Left colon (tissue), 2 donors: ENCODE measurements at places on chromosomes 3 and 15. TPM values are rescaled to one million over a fixed set of nuclear protein-coding genes. Genes with fewer than 3 reads are reported as not detected.

Gene C3orf85
- total RNA-seq: 31.9 TPM

- DNase-seq: no peak
Measured at GRCh38 chr15:83248151-83249029, 36.1 kb downstream of the BNC1 start.

GRCh38 chr3:195075199-195075940, 195.6 kb downstream of the XXYLT1 start:
- DNase-seq: peak; percentile 3

DNA sequence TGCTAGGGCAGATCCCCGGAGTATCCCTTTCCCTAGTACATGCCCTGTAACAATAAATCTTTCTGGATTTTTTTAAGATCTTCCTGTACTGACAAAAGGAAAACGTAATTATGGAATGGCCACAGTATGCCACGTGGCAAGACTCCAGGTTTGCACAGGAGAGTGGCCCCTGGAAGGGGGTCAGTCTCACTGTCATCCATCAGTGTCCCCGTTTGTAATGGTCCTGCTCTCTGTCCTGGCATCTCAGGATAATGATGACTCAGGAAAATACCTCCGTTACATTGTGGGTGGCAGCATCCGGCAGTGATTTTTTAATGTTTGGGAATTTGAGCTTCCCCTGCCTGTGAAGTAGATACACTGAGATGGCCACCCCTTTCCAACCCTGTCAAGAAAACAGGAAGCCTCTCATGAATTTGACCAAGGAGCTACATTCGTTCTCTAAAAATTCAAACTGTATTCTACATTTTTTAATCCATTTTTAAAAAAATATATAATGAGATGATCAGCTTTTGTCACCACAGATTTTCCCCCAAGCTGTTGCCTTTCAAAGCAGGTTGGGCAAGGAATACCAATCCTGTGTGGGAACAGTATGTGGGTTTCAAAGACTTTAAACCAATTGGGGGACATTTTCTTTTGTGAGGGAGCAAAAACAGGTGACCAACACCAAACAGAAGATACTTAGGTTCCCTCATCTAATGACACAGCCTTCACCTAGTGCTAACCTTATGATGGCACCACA, 110.4 kb downstream of the C3orf70 start:
- no peak for DNase-seq

- no peak for DNase-seq
Measured at GRCh38 chr3:32532434-32532833, 29.8 kb upstream of the CMTM6 start.

- DNase-seq: no peak
Measured at GRCh38 chr3:146739203-146739671, 134.1 kb upstream of the PLSCR5 start.

DNA sequence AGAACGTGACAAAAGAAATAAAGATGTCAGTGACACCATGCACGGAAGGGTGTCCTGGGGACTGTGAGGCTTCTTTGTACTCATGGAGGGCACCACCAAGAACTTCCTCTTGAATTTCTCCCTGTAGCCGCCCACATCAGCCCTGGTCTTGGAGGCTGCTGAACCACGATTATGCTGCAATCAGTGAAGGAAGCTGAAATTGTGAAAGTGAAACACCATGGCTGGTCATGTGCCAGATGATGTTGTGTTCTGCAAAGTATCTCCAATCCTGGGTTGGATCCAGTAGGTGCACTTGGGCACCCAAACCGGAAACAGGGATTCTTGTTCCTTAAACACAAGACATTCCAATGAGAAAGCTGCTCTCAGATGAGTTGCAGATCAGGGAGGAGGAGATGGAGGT, 104.4 kb upstream of the GOLGA6L6 start:
- DNase-seq: peak; percentile 45

Gene FMN1
- 48.3 TPM for total RNA-seq
